Activated T-helper 17 cell treated with anti-CD3 and anti-CD28 coated beads, Interleukin-2, amount 50 U/mL, for 72 hours (primary cell): ENCODE measurements at places on chromosomes 11 and 22. TPM values are rescaled to one million over a fixed set of nuclear protein-coding genes. Genes with fewer than 3 reads are reported as not detected.

CHRM1 gene
- not detected for total RNA-seq

RFPL3 gene
- total RNA-seq, result not detected

GRCh38 chr11:75154646-75155569 is 4.0 kb downstream of the SLCO2B1 start:
- no peak for ATAC-seq

EIF4ENIF1 gene
- 31.5 TPM for total RNA-seq

DNA sequence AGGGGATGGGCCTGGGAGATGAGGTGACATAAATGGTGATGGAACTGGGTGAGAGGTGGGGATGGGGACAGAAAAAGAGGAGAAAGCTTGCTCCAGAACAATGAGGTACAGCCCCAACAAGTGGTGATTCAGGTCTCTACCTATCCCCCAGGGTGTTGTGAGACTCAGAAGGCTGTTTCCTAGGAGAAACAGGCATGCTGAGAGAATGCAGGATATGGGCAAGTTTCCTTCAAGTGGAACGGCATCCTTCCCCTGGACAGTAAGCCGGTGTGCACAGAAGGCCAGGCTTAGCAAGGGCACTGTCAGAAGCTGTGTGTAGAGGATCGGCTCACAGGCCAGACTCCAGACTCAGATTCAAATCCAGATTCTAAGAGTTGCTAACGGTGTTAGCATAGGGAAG is 34.1 kb upstream of the CRTAM start:
- ATAC-seq, result no peak

GRCh38 chr11:34181856-34182405 is 76.5 kb downstream of the NAT10 start:
- ATAC-seq, result no peak
